Neural progenitor cell (in vitro differentiated cells): ENCODE measurements at places on chromosomes 2 and 18. TPM values are rescaled to one million over a fixed set of nuclear protein-coding genes. Genes with fewer than 3 reads are reported as not detected.
A peak's percentile ranks its signal among the peaks of the same experiment; 100 is the strongest.

DNA sequence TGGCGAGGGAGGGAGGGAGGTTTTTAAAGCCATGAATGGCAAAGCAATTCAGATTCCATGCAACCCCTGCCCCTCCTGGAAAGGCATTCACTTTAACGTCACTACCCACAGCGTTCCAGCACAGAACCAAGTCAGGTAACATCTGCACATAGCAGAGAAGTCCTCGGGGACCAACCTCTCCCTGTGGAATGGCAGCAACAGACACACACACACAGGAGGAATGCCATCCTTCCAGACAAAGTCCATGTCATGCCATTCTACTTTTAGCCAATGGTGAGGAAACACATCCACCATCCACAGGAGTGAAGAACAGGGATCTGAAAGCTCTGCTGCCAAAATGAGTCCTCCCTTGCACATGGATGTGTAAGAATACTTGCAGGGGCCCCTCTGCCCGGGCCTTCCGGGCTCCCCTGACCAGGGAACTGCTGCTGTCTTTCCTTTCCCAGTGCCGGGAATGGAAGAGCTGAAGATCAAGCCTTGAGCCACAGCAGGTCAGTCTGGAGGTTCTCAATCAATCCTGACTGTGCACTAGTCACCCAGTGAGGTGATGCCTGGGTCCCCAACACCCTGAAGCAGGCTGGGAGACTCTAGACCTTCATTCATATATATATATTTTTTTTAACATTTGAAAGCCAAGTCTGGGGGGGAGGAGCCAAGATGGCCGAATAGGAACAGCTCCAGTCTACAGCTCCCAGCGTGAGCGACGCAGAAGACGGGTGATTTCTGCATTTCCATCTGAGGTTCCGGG, 63.7 kb downstream of the UXS1 start:
- no peaks in the 10 kb centered on the region for H3K36me3 ChIP-seq
- no peak overlapping the region for H3K27ac ChIP-seq
- H3K4me3 ChIP-seq, result peak overlapping the region; percentile 36
- H3K27me3 ChIP-seq, result no peaks in the 10 kb centered on the region

- no peak overlapping the region for H3K27ac ChIP-seq
- peaks cover 14% of the 10 kb centered on the region for H3K4me1 ChIP-seq
- H3K36me3 ChIP-seq, result no peaks in the 10 kb centered on the region
- DNase-seq, result no peak
These were observed 71.2 kb downstream of the MYO1B start for GRCh38 chr2:191316246-191316994.

GRCh38 chr2:49988276-49988675, 834.0 kb upstream of the FSHR start:
- H3K27ac ChIP-seq, result no peak overlapping the region
- no peak overlapping the region for H3K4me3 ChIP-seq
- DNase-seq, result no peak
- no peaks in the 10 kb centered on the region for H3K4me1 ChIP-seq

- DNase-seq, result no peak
- H3K27ac ChIP-seq, result no peak overlapping the region
- no peak overlapping the region for H3K4me3 ChIP-seq
- H3K4me1 ChIP-seq, result no peaks in the 10 kb centered on the region
- H3K27me3 ChIP-seq, result no peaks in the 10 kb centered on the region
These were observed 87.3 kb downstream of the BABAM2 start for GRCh38 chr2:27977731-27978312.

DNA sequence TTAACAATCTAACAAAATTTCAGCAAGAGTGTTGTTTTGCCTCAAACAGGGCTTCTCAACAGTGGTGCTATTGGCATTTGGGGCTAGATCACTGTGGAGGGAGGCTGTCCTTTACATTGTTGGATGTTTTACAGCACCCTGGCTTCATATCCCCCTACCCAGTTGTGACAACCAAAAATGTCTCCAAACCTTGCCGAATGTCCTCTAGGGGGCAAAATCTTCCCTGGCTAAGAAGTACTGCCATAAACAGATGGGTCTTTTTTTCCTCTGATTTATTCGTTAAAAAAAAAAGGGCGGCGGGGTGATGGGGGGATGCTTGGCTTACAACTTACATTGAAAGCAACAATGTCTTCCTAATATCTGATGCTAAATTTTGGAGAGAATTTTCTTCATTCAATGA, 207.6 kb upstream of the CCDC150 start:
- no peaks in the 10 kb centered on the region for H3K4me1 ChIP-seq
- no peaks in the 10 kb centered on the region for H3K36me3 ChIP-seq
- DNase-seq, result peak; percentile 65
- H3K27ac ChIP-seq, result no peak overlapping the region
- no peaks in the 10 kb centered on the region for H3K27me3 ChIP-seq

DNA sequence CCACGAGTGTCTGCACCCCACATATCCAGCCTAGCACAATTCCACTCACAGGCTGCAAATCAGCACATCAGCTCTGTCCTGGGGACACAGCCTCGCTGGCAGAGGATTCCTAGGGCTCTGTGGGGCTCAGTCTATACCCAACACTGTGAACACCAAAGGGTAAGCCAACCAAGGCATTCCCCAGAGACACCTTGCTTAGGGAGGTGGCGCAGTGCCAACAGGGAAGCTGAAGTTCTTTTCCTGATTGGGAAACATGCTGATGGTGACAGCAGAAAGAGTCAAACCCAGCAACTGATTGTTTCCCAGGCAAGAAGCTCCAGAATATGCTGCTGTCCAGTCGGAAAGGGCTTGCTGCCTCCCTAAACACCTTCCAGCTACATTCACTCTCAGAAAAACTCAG, 55.8 kb downstream of the TTC32 start:
- no peak overlapping the region for H3K4me3 ChIP-seq
- no peak for DNase-seq
- H3K4me1 ChIP-seq, result no peaks in the 10 kb centered on the region
- no peaks in the 10 kb centered on the region for H3K27me3 ChIP-seq
- H3K36me3 ChIP-seq, result no peaks in the 10 kb centered on the region

- no peak overlapping the region for H3K4me3 ChIP-seq
- H3K27ac ChIP-seq, result no peak overlapping the region
- H3K27me3 ChIP-seq, result no peaks in the 10 kb centered on the region
- no peak for DNase-seq
- H3K4me1 ChIP-seq, result no peaks in the 10 kb centered on the region
- no peaks in the 10 kb centered on the region for H3K36me3 ChIP-seq
These were observed 21.1 kb upstream of the TMEM163 start for GRCh38 chr2:134739879-134740301.

DNA sequence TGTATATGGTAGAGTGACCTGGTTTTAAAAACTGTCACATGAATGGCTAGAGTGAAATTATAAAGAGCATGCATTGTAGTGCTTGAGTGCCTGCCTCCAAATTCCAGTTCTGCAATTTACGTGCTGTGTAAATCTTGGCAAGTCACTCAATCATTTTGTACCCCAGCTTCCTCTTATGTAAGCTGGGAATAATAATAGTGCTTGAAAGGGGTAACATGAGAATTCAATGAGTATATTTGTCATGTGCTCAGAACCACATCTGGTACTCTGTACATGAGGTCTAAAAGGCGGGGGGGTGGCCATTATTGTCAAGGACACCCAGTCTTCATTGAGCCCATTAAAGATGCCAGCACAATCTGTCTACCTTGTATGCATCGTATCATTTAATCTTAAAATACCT, 214.8 kb downstream of the MC4R start:
- no peak overlapping the region for H3K27ac ChIP-seq
- H3K4me3 ChIP-seq, result no peak overlapping the region
- peaks cover 3% of the 10 kb centered on the region for H3K4me1 ChIP-seq

GRCh38 chr18:59846814-59847490, 52.8 kb upstream of the PMAIP1 start:
- H3K4me3 ChIP-seq, result no peak overlapping the region
- H3K27me3 ChIP-seq, result no peaks in the 10 kb centered on the region
- H3K36me3 ChIP-seq, result no peaks in the 10 kb centered on the region
- no peaks in the 10 kb centered on the region for H3K4me1 ChIP-seq
- H3K27ac ChIP-seq, result no peak overlapping the region

- no peak overlapping the region for H3K27ac ChIP-seq
- peaks cover 5% of the 10 kb centered on the region for H3K36me3 ChIP-seq
- no peak overlapping the region for H3K4me3 ChIP-seq
- DNase-seq, result no peak
- no peaks in the 10 kb centered on the region for H3K27me3 ChIP-seq
- H3K4me1 ChIP-seq, result no peaks in the 10 kb centered on the region
These were observed 170.2 kb downstream of the ZNF385B start for GRCh38 chr2:179691235-179691634.

DNA sequence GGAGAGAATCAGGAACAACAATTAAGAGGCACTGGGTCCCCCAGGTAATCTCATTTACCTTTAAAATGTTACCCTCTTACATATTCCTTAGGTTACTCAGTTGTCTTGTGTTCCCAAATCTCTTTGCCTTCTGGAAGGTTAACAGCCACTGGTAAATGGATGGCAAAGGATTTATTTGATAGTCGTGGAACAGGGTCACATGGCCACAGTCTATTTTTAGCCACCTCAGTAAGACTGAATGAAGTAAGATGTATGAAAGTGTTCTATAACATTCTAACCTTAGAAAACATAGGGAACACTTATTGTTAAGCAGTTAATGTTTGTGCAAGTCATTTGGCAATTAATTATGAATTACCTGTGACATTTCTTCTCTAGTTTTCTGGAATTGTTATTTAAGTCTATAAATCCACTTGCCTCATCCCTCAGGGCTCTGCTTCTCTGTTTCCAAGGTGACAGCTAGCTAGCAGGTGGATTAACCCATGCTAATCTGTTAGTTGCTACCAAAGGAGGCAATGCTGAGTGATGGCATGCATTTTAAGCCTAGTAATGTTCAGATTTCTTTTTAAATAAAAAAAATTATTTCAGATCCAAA, 211.0 kb downstream of the PIK3C3 start:
- no peak overlapping the region for H3K27ac ChIP-seq
- no peaks in the 10 kb centered on the region for H3K36me3 ChIP-seq
- no peaks in the 10 kb centered on the region for H3K27me3 ChIP-seq

DNA sequence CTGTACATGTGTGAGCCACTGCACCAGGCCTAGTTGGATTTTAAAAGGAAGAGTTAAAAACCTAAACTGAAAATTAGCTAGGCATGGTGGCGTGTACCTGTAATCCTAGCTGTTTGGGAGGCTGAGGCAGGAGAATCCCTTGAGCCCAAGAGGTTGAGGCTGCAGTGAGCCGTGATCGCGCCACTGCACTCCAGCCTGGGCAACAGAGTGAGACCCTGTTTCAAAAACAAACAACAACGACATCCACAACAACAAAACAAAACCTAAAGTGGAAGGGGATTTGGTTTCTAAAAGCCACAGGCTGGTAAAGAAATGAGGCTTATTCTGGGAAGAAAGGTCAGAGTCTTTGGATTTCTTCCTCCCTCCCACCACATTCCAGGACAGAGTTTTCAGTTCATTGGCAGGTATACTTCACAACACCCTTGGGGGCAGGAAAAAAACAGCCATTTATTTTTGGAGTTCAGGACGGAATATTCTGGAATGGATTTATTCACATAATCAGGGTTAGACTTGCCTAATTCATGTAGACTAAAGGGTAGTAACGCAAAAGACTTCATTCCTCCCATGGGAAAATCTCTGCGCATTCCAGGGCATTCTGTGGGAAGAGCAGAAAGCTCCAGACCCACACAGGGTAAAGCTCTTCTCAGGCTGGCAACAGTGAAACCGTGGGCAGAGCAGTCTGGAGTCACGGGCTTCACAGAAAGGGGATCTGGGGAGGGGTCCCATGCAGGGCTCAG, 34.9 kb downstream of the TEX44 start:
- H3K4me1 ChIP-seq, result peaks cover 4% of the 10 kb centered on the region
- no peak for DNase-seq
- no peak overlapping the region for H3K4me3 ChIP-seq
- no peaks in the 10 kb centered on the region for H3K27me3 ChIP-seq

- no peak overlapping the region for H3K4me3 ChIP-seq
- no peak overlapping the region for H3K27ac ChIP-seq
- no peaks in the 10 kb centered on the region for H3K36me3 ChIP-seq
- DNase-seq, result no peak
- peaks cover 9% of the 10 kb centered on the region for H3K4me1 ChIP-seq
These were observed 29.1 kb upstream of the PMAIP1 start for GRCh38 chr18:59870623-59871130.

DNA sequence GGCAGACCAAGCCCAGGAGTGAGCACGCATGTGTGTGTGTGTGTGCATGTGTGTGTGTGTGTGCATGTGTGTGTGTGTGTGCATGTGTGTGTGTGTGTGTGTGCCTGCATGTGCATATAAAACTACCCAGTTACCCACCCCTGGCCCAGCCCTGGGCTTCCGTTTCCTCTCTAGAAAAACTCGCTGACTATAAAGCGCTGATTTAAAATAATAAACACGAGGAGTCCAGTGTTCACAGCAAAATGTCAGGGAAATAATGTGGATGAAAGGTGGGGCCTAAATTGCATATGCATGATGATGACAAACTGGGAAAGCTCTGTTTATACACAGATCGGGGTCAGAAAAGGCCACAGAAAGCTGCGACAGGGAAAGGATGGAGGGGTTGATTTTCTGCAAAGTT, 7.5 kb downstream of the ADCY3 start:
- DNase-seq, result no peak
- no peaks in the 10 kb centered on the region for H3K36me3 ChIP-seq
- peaks cover 3% of the 10 kb centered on the region for H3K4me1 ChIP-seq
- H3K27ac ChIP-seq, result no peak overlapping the region

DNA sequence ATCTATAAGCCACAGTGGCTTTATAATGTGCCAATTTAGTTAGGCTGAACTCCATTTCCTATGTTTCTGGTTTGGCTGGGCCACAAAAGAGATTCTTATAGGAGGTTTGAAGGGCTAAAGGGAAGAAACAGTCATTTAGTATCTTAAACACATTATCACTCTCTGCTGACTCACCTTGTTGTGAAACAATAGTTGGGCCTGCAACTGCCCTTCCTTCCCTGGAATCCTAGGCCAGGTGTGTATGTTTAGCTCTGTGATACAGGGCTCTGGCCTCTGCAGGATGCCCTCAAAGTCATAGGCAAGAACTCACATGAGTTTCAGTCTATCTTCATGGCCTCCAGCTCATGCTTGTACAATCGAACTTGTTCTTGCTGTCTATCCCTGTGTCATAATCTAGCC, 400.0 kb upstream of the CELF4 start:
- H3K27ac ChIP-seq, result no peak overlapping the region
- H3K4me3 ChIP-seq, result no peak overlapping the region
- DNase-seq, result no peak
- peaks cover 21% of the 10 kb centered on the region for H3K27me3 ChIP-seq
- no peaks in the 10 kb centered on the region for H3K36me3 ChIP-seq

GRCh38 chr18:11955239-11956029, 25.9 kb upstream of the IMPA2 start:
- H3K27ac ChIP-seq, result no peak overlapping the region
- H3K36me3 ChIP-seq, result no peaks in the 10 kb centered on the region
- no peak for DNase-seq
- H3K4me3 ChIP-seq, result no peak overlapping the region
- H3K4me1 ChIP-seq, result peaks cover 9% of the 10 kb centered on the region
- no peaks in the 10 kb centered on the region for H3K27me3 ChIP-seq

- no peak overlapping the region for H3K27ac ChIP-seq
- H3K4me1 ChIP-seq, result no peaks in the 10 kb centered on the region
- no peak for DNase-seq
- peaks cover 17% of the 10 kb centered on the region for H3K27me3 ChIP-seq
These were observed 3.0 kb upstream of the IL1RN start for GRCh38 chr2:113124181-113124961.

GRCh38 chr2:150400849-150401248, 86.6 kb downstream of the RND3 start:
- H3K27me3 ChIP-seq, result no peaks in the 10 kb centered on the region
- no peak overlapping the region for H3K4me3 ChIP-seq
- H3K36me3 ChIP-seq, result no peaks in the 10 kb centered on the region
- H3K27ac ChIP-seq, result no peak overlapping the region
- no peak for DNase-seq

The ECEL1 gene
- 0.84 and 3.8 TPM in 2 replicates for total RNA-seq

The MAB21L4 gene
- total RNA-seq, result not detected in 2 replicates

The ZAP70 gene
- 0.37 TPM in 1 of 2 replicates, not detected in the other for total RNA-seq

The KYNU gene
- 0.96 TPM in 1 of 2 replicates, not detected in the other for total RNA-seq

The ASIC4 gene
- 0.26 and 2.4 TPM in 2 replicates for total RNA-seq

The OR6B2 gene
- total RNA-seq, result not detected in 2 replicates

The SERPINB12 gene
- not detected in 2 replicates for total RNA-seq

The LYG1 gene
- total RNA-seq, result 0.53 and 2.1 TPM in 2 replicates

The HOXD12 gene
- not detected in 2 replicates for total RNA-seq
